ENCODE measurements at places on chromosomes 16 and 17.

GRCh38 chr16:66516808-66517585 lies 32.9 kb downstream of the TK2 start:
- DNase-seq, result peak; percentile 100

- no peak for DNase-seq
These were observed 8.2 kb downstream of the LRRC37B start for GRCh38 chr17:32015245-32016013.

GRCh38 chr16:12420661-12421209 lies 383.0 kb downstream of the CPPED1 start:
- peak; percentile 5 for DNase-seq

GRCh38 chr17:50192144-50192617 lies 9.2 kb downstream of the COL1A1 start:
- DNase-seq, result no peak

- no peak for DNase-seq
These were observed 105.7 kb upstream of the CREBBP start for GRCh38 chr16:3986235-3986544.

DNA sequence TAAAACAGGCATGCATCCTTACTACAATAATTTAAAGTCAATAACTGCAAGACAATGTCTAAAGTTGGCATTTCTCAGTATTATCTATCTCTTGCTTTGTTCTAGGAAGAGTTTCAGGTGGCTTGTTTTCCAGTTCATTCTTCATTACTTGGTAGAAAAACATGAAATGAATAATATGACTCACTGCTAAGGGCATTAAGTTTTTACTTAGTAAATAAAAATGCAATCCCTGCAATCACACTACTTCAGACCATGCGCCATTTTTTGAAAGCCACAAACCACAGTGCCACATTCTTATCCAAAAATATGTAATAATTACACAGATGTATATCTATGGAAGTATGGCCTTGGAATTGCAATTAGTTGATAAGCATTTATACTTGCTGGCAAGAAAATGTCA lies 55.4 kb downstream of the CREBBP start:
- DNase-seq, result peak; percentile 78

DNA sequence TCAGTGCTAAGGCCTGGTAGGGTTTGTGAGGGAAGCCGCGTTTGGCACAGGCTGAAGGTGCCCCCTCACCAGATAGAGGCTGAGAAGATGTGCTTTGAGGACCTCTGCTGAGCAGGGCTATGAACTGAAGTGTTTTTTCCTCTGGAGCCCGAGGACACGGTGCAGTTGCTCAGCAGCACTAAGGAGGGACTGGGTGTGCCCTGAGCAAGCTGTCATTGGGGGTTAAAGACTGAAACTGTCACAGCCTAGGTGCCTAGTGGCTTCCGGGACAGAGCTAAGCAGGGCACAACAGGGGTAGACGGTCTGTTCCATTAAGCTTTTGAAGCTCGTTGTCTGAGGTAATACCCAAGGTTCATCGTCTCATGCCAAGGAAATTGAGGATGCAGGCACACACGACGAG lies 24.8 kb upstream of the ASGR2 start:
- DNase-seq, result no peak

DNA sequence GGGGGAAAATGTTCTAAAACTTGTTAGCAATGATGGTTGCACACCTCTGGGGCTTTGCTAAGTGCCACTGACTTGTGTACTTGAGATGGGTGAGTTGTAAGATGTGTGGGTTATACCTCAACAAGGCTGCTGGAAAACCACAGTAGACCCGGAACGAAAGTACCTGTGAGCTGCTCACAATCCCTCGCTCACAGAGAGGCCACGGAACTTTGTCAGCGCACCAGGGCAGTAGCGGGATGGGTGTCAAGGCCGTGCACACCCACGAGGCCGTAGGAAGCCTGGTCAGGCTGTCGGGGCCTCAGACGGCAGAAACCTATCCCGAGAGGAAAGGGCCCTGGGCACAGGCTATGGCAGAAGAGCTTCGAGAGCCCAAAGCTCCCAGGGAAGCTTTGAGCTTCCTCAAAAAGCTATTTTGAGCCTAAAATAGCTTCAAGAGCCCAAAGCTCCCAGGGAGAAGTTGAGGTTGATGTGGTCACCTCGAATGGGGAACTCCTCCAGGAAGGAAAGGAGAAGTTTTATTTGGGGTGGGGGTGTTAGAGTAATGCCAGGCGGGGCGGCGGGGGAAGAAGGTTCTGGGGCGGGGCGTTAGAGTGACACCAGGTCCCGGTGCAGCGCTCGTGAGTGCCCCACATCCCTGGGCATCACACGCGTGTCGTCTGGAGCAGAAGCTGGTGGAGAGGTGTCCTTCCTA lies 19.0 kb downstream of the CBFA2T3 start:
- DNase-seq, result no peak

GRCh38 chr17:12665263-12666210 lies at the start of gene MYOCD:
MYOCD (plus strand) TSS chr17:12665890; CDS start chr17:12666189, 299 bp downstream.
- peak; percentile 17 for DNase-seq

- DNase-seq, result no peak
These were observed 313.1 kb upstream of the TNRC6C start for GRCh38 chr17:77645072-77646045.

DNA sequence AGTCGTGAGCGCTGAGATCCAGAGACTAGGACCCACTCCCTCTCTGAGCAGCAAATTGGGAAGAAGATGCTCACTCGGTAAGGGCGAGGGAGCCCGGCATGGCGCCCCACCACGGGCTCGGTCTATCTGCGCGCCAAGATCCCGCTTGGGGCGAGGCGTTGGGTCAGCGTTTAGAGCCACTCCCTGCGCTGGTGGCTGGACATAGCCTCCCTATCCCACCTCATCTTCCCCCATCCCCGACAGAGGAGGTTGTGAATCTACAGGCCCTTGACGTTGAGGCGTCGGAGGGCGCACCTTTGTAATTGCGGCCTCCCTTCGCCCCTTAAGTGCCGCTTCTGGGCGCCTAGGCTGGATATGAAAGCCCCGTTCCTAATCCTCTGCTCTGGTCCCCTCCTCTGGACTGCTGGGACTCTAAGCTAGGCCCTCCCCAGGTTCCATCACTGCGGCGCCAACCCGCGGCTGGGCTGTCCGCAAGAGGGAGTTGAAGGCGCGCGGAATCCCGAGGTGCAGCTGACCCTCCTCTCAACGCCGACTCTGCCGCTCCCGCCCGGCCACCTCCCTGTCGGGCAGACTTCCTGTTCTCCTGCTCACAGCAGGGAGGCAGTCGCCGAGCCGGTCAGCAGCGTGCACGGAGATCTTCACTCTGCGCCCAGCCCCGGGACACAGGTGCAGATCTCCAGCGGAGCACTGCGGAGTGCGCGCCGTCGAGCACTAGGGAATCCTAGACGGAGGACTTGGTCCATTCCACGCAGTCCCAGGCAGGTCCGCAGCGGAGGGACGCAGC lies 16.1 kb upstream of the HOXB9 start:
- DNase-seq, result no peak

- DNase-seq, result peak; percentile 57
These were observed 108.1 kb downstream of the SNX11 start for GRCh38 chr17:48215583-48216139.

- DNase-seq, result peak; percentile 94
These were observed at the start of gene CLEC16A for GRCh38 chr16:10944249-10945064. CLEC16A (plus strand) TSS chr16:10944564; CDS start chr16:10944718, 154 bp downstream.

- DNase-seq, result no peak
These were observed 5.7 kb upstream of the DOC2B start for GRCh38 chr17:187130-187529.

GRCh38 chr16:73480381-73480780 lies 432.5 kb upstream of the ZFHX3 start:
- no peak for DNase-seq

DNA sequence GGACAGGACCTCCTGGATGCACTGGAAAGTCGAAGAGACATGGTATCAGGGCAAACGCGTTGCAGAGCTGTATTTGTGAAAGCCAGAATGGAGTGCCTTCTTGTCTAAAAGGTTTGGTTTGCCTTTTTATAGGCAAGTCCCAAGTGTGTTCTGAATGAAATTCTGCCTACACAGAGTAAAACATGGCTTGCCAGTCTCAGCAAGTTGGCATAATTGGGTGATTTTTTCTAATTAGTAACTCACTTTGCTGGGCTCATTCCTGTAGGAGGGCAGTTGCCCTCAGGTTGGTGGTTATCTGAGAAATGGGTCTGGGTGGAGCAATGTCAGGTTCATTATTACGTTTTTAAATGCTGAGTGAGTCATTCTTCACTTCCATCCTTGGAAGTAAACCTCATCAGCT lies at the start of gene KRT25:
KRT25 (minus strand) TSS at position 101 of the 400 bp plus-strand sequence; CDS start at position 41, 60 bp downstream.
- no peak for DNase-seq

GRCh38 chr16:79317521-79317920 lies 283.0 kb downstream of the MAF start:
- DNase-seq, result no peak

DNA sequence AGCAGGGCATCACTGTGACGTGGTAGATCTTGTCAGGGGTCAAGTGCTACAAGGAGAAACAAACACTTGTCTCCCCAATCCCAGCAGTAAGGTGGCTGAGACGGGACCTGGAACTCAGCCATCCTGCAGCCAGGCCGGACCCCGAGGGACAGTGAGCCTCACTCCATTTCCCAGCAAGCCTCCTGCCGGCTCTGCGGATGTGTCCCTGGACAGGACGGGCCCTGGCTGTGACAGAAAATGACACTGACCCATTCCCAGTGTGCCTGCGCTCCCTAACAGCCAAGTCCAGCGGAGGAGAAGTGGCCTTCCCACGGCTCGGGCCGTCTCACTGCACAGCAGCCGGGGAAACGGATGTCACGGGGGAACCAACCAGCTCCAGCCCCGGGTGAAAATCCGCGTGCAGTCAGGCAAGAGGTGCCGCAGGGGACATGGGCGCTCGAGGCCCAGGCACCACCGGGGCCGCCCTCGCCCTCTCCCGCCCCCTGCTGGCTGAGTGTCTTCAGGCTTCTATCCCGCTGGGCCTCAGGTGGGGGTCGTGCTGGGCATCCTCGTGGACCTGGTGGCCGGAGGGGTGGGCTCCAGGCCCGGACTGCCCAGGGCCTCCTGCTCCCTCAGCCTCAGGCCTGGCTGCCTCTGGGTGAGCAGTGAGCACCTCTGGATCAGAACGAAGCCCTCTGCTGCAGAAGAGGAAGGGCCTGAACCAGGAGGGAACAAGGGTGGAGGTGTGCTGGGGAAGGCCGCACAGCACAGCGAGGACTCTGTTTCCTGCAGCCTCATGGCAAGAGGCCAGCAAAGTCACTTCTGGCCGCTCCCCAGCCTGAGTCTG lies 6.7 kb downstream of the HAGHL start:
- no peak for DNase-seq

- DNase-seq, result peak; percentile 73
These were observed 26.0 kb downstream of the NME3 start for GRCh38 chr16:1745181-1745899.

- DNase-seq, result peak; percentile 31
These were observed 48.1 kb upstream of the GOSR1 start for GRCh38 chr17:30429155-30429554.

DNA sequence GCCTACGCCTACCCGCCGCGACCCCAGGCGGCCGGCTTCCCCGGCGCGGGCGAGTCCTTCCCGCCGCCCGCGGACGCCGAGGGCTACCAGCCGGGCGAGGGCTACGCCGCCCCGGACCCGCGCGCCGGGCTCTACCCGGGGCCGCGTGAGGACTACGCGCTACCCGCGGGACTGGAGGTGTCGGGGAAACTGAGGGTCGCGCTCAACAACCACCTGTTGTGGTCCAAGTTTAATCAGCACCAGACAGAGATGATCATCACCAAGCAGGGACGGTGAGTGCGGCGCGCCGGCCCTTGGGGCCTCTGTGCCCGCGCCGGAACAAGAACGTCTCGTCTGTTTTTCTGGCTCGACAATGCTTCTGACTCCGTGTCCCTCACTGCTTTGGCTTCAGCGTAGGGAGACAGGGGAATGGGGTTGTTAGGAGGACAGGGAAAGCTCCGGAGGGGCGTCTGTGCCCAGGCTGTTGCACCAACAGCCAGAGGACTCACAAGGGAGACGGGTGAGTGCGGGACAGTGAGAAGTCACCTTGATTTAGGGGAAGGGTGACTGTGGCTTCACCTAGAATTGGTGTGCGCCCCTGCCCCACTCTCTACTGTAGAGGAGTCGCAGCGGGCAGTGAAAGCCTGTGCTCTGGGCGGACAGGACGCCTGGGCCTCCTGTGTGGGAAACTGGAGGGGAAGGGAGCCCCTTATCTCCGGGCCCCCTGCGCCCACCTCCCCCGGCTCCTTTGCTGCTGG lies 806 bp downstream of the TBX21 start:
- DNase-seq, result no peak

DNA sequence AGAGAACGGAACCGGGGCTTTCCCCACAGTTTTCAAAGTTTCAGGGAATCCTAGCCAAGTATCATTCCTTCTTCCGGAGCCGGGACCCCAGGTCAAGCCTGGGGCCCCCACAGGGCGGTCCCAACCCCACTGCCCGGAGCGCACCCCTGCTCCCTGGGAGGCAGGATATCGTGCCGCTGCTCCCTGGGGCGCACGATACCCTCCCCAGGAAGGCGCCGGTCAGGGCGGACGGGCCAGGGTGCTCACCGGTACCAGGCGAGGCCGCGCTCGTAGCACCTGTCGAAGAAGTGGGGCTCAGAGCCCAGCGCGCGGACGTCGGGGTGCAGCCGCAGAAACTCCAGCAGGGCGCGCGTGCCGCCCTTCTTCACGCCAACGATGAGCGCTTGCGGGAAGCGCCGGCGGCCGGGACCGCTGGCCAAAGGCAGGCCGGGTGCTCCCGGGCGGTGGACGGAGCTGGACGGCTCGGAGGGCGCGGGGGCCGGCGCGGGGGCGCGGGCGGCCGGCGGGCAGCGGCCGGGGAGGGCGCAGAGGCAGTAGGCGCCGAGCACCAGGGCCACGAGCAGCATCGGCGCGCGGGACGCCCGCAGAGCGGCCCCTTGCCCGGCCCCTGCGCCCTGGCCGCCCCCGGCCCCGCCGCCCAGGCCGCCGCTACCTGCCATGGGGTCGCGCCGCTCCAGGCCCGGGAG lies 407 bp downstream of the HS3ST6 start:
- DNase-seq, result no peak
